ELR (cell line): ENCODE measurements at places on chromosomes 7 and 10.

- no peak for DNase-seq
Observed at GRCh38 chr7:132683896-132684690, 107.8 kb upstream of the PLXNA4 start.

DNA sequence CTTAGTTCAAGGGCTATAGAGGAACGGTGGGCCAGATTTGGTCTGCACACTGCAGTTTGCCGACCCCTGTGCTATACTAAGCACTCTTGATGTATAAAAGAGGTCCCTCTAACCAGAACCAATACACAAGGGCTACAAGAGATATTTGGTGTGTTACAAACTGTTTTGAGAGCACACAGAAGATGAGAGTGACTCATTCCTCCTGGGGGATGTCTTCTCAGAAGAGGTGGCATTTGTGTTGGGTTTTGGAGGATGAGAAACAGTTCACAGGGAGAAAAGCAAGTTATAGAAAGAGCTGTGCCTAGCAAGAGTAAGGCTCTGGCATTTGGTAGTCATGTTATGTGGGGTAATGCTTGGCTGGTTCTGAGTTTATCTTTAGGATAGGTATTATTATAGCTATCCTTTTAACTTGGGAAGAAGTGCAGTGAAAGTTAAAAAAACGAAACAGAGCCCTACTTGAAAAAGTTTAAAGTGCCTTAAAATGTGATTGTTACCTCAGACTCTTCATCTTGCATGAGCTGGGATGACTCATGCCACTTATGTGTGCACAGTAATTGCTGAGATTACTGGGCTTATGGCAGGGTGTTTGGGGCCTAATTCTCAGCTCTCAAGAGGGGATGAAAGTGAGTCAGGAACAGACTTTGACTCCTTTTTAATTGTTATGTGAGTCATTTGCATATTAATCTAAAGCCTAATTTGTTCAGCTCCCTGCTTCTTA lies 160.4 kb downstream of the KIF20B start:
- peak; percentile 55 for DNase-seq

DNA sequence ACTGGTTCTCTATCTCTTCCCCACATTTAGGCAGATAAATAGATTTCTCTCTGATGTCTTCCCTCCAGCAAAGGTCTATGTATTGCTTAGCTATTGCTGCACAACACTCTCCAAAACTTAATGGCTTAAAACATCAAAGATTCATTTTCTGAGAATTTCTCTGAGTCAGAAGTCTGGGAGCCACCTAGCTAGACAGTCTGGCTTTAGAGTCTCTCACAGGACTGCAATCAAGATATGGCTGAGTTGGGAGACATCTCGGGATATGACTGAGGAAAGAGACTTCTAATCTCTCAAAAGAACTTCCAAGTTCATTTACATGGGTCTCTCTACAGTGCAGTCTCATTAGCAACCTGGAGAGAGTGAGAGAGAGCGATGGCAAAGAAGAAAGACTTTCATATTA lies 553.6 kb upstream of the GHITM start:
- DNase-seq = no peak

GRCh38 chr10:99698504-99699080 lies 33.3 kb downstream of the COX15 start:
- DNase-seq = peak; percentile 20

DNA sequence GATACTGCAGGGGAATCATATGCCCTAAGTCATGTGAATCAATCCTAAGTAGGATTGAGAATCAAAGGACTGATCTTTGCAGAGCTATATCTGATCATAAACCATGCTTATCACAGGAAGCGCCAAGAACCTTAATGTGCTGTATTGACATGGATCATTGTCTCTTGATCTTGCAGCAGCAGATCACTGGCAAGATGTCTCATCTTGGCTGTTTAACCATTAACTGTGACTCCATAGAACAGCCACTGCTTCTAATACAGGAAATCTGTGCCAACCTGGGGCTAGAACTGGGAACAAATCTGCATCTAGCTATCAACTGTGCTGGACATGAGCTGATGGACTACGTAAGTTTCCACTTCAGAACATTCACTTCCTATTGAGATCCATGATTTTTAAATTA lies 21.6 kb downstream of the ENO4 start:
- DNase-seq = no peak

DNA sequence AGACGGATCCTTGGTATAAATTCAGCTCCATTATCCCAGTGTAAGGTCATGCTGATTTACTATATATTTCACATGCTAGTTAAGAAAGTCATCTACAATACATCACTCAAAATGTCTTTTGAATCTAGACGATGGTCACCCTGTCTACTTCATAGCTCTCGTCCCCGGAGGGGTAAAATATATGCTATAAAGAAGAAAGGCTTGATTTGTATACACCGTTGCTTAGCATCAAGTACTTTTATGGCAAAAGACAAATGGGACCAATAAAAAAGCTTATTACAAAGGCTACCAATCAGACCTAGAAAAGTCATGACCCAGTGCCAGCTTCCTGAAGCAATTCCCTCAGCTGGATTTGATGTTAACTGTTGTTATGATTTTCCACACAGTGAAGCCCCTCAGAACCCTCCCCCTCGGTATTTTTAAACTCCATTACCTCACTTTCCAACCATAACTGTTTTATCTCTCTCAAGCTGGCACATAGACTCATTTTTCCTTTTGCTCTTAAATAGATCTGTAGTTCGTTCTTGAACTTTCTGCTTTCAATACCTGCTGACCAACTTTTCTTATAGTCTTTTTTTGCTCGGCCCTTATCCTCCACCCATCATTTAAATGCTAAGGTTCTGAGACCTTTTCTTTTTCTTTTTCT lies 104.9 kb downstream of the DOCK4 start:
- no peak for DNase-seq

DNA sequence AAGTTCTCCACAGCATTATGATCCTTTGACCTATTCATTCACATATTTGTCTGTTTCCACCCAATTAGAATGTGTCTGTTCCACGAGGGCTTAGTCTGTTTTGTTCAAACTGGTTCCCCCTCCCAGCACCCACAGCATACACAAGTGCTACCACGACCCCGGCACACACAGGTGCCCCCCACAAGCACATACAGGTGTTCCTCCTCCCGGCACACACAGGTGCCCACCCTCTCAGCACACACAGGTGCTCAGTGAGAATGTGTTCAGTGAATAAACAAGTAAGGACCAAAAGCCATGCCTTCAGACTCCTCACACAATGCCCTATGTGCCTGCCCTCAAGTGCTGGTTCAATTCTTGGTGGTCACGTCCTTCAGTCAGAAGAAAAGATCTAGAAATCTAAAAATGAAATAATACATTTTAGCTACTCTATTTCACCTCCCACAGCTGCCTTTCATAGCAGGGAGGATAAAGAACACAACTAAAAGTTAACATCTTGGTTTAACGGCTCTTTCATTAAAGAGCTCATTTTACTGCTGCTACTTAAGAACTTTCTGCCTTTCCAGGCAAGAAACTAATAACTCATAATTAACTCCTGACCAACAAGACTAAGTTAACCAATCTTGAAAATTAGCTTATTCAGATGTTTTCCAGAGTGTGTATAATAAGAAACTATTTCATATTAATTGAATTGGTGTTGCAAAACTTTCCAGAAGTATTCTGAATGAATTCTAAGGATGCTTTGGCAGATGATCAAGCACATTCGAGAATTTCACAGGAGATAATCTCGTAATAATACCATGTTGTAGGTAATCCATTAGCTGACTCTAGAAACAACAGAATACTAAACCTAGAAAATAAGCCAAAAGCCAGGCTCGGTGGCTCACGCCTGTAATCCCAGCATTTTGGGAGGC lies 2.3 kb downstream of the DNMBP start:
- peak; percentile 23 for DNase-seq

DNA sequence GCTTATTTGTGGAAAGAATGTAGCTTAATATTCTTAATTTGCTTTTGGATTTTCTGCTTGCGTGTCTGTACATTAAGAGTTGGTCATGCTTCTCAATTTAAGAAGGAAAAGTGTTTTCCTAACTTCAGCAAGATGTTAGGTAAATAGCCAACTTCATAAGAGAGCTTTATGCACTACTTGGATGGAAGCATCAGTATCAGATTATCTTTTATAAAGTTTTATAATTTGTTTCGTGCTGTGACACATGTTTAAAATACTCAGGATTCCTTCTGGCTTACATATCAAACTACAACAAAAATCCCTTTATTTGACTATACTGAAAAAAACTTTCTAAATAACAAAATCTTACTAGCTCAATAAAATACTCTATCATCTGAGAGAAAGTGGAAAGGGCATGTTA lies 34.8 kb upstream of the AGR2 start:
- DNase-seq = no peak

DNA sequence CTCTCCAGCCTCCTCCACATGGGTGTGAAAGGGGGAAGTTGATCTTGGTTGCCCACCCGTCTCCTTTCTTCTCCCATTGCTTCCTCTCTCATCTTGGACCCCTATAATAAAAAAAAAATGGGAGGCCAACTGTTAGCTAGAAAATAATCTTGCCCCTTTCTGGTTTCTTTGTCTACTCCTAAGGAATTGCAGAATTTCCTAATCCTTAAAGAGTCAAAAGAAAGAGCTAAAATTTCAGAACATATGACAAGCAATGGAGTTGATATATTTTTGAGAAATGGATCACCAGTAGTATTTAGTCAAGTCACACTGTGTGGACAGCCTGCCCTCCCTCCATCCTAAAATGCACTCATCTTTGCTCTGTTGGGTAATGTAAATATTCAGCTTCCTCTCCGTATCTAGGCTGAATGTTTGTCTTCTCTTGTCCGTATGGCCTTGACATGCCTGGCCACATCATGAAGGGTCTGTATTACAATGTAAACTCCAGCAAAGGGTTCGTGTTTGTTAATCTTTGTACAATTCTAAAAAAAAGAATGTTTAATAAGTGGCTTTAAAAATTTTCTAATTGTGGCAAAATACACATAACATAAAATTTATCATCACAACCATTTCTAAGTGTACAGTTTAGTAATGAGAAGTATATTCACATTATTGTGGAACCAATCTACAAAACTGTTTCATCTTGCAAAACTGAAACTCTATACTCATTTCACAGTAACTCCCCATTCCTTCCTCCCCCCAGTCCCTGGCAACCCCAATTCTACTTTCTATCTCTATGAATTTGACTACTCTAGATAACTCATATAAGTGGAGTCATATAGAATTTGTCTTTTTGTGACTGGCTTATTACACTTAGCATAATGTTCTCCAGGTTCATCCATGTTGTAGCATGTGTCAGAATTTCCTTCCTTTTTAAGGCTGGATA lies 71.5 kb downstream of the ZNF92 start:
- no peak for DNase-seq

DNA sequence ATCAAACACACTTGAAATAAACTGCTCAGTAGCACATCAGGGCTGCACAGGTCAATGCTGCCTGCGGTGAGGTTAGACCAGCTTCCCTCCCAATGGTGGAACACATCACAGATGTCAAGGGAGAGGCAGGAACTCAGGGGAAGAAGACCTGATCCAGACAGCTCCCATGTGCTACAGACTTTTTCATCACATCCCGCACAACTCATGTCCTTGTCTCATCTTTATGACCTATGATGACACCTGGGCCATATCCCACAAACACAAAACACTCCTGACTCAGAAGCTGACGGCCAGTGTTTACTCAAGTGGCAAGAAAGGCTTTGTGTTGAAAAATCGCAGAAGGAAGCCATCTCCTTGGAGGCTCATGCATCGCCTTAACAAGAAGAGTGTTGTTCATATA lies 91.6 kb downstream of the HTR5A start:
- DNase-seq = no peak

GRCh38 chr10:67140641-67141040 lies 214.8 kb downstream of the LRRTM3 start:
- DNase-seq = no peak

- DNase-seq = no peak
Observed at GRCh38 chr10:61775111-61775510, 112.4 kb downstream of the CABCOCO1 start.

DNA sequence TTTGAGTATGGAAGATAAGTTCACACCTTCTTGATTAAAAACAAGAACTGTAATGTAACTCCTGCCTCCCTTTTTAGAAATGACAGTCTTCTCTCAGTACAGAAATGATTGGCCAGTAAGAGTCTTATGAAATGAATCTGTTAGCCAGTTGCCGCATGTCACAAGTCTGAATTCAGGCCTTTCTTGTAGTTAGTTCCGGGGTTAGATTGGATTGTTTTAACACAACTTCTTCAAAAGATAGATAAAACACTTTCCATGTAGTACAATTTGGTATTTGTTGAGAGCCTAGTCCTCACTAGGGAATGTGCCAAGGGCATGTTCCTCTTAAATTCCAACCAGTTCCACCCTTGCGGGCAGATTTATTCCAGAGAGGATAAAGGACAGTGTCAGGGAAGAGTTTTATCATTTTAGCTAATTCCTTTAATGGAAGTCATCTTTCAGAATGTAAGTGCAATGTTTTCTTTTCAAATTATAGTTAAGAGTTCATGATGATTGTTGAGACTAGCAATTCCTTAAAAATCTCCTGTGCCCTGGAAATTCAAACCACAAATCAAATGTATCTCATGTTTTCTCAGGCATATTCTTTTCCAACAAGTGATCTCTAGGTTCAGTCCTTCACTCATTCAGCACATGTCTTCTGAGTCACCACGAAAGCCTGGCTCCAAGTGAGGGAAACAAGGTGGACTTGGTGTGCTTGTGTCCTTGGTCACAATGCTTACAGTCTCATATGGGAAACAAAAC lies 4.1 kb downstream of the FHIP2A start:
- peak; percentile 67 for DNase-seq

DNA sequence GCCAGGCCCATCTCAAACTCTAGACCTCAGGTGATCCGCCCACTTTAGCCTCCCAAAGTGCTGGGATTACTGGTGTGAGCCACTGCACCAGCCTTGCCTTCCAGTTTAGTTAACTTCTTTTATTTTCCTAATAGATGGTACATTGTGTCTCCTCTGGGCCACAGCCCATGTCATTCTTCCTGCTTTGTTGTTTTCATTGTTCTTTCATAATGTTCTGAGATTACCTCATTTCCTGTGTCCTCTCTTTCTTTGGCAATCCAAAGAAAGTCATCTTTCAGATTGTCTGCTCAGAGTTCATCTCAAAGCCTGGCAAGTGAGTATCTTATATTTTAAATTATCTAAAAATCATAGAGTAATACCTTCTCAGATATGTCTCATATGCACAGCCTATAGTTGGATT lies at the start of gene OLAH:
Gene OLAH, plus strand, starts transcription at position 270 of the 400 bp plus-strand sequence. CDS start 3,346 bp downstream, outside the sequence.
- DNase-seq = peak; percentile 38

- DNase-seq = peak; percentile 60
Observed at GRCh38 chr7:29105752-29106668, 40.3 kb downstream of the CPVL start.

DNA sequence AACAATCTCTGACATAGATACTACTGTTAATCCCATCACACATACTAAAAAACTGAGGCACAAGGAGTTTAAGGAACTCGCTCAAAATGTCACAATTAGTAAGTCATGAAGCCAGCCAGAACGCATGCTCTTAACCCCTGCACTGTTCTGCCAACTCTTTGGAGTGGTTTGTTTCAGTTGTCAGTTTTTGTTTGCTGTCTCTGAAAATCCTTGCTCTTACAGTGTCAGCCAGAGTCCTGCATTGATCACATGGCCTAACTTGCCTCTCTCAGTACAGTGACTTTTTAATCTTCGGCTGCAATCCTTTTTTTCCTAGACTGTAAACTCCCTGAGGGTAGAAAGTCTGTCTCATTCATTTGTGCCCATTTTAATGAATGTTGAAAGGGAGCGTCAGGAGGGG lies 753.8 kb downstream of the AUTS2 start:
- DNase-seq = no peak
